Stimulated activated CD8-positive, alpha-beta memory T cell treated with anti-CD3 and anti-CD28 coated beads, Interleukin-15, amount 100 ng/mL, for 1 hour (primary cell): ENCODE measurements at places on chromosomes 13 and 19.
A peak's percentile ranks its signal among the peaks of the same experiment; 100 is the strongest.

DNA sequence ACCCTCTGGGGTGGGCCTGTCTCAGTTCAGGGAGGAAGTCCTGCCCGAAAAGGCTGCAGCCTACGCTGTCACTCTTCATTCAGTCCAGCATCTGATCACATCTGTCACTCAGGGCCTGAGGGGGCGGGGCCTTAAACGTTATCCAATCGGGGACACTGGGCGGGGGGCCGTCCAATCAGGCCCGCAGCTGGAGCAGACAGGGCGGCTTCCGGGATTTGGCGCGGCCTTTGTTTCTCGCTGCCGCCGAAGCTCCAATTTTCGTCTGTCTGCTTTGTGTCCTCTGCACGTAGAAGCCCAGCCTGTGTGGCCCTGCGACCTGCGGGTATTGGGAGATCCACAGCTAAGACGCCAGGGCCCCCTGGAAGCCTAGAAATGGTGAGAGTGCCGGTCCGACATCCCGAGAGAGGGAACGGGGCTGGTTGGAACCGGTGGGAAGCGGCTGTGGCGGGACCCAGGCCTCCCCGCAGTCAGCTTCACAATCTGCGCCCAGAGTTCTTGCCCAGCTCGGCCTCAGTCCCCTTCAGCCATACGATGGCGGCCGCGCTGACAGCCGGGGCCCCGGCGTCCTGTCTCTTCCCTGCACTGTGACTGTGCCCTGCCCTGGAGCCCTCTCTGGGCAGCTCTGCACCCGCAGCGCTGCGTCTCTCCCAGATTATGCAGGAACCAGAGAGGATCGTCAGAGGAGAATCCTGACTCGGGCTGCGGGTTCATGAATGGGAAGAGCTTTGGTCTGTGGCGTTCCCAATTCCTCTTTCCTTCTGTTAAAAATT, at the start of gene ZNF730:
Gene ZNF730, plus strand, starts transcription at position 224 of the 770 bp plus-strand sequence. Its CDS starts 149 bp downstream, at position 373.
- DNase-seq: peak; percentile 2

DNA sequence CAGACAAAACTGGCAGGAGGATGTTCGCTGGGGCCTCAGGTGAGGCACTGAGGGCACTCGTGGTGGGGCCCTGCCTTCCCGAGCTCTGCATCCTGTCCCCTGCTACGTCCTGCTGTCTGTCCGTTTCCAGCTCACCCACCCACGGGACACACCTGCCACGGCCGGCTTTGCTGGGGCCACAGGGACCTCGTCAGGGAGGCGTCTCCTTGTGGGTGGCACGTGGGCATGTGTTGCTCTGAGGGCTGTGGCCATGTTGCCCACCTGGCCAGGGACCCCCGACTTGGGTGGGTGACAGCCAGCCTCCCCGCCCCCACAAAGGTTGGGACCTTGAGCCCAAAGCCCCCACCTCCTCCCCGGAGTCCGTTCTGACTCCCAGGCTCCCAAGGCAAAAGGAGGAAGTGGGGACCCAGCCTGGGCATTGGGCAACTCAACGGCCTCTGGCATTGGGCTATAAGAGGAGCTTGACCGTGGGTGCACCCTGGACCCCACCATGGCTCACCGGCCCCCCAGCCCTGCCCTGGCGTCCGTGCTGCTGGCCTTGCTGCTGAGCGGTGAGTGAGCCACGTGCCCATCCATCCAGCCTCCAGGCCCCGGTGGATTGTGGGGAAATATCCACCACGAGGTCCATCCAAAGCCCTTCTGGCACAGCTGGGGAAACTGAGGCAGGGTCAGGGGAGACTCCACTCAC, at the start of gene PRTN3:
Gene PRTN3, plus strand, starts transcription at position 481 of the 688 bp plus-strand sequence. Its CDS starts 10 bp downstream, at position 491.
- no peak for DNase-seq

- no peak for DNase-seq
These were observed 30.5 kb downstream of the PPP1R37 start for GRCh38 chr19:45123440-45123850.

GRCh38 chr13:62643007-62643483, 1227.4 kb upstream of the PCDH20 start:
- DNase-seq: no peak

DNA sequence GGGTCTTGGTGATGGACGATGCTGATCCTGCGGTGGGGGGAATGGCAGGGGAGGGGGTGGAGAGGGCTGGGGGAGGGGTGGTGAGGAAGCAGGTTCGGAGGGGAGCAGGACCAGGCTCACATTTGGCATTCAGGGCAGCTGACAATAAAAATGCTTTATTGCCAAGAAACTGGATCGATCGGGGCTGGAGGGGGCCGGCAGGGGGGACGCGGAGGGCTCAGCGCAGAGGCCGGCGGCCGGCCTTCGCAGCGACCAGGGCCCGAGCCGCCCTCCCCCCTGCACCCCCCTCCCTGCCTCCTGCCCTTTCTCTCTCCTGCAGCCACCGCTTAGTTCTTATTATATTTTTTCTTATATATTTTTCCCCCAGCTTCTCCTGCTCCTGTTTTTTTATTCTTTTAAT, 18.1 kb upstream of the POU2F2 start:
- DNase-seq: no peak
